ENCODE measurements at places on chromosomes 5 and 9.

DNA sequence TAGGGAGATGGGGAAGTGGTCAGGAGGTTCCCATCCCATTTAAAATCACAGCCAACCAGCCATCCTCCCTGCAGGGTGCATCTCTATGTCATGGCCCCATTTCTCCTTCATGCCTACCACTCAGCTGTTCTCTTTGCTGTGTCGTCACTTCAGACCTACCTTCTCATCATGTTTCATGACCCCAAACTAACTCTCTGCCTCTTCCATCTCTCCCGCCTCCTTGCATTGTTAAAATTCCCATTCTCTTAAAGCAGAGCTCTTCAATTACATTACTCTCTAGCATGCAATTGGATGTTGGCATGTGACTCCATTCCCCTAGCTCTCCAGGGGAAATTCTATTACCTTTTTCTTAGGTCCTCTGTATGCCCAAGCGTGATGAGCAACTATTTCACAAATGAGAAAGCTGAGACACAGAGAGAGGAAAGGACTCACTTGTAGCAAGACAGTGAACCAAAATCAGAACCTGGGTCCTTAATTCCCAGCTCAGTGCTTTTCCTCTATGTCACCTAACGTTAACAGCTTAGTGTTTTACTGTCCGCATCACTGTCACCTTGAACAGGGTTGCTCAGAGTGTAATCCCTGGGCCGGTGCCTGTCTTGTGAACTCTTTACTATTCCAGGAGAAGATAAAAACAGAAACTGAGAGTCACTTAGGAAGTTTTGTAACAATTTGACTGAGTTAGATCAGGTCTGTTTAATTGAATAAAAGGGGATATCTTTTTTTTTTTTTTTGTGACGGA lies 28.1 kb downstream of the PDE6A start:
- no peak for DNase-seq

DNA sequence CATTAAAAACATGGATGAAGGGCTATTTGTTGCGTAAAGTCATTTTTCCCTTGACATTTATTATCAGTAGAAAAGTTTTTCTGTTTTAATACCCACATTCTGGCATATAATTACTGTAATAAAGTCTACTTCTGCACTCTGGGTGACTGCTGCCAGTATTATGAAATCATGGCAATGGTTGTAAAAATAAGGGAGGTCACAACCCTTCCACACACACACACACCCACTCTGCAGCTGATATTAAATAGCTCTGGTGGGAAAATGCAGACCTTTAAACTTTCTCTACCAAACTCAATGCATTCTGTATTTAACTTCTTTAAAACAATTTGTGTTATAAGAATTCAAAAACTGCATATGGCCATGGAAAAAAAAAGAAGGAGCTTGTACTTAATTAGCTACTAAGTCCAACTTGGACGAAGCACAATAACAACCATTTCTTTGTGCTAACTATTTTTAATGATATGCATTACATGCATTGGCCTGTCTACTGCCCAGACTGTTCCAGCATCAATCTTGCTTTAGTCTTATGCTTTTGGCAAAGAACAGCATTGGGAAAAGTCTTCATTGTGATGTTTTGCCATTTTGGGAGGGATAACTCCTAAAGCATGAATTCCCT lies 137.6 kb upstream of the MAP3K1 start:
- no peak for DNase-seq

DNA sequence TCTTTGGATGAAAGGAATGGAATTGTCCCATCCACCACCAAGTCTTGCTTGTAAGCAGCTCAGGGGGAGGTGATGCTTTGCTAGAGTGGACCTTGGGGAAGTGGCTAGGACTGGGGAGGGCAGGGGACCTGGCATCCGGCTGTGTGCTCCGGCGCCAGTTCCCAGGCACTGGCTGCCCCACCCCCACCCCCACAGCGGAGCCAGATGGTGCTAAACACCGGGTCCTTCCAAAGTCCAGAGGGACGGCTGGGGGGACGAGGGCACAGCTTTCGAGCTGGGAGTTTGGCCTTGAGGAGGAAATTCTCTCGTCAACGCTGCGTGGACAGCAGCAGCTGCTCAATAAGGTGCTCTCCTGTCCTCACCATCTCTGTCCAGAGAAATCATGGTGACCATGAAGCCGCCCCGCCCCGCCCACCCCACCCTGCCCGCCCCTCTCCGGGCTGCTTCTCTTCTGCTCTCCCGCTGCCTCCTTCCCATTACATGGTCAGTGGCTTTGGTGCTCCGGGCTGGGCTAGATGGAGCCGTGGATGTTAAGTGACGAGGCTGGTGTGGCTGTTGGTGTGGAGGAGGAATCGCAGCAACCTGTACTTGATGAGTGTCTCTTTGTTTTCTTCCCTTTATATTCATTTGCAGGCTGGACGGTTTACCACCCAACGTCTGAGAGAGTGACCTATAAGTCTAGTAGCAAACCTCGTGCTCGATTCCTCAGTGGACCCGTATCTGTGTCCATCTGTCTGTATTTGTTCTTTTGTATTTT lies 115.7 kb downstream of the WNK2 start:
- no peak for DNase-seq

DNA sequence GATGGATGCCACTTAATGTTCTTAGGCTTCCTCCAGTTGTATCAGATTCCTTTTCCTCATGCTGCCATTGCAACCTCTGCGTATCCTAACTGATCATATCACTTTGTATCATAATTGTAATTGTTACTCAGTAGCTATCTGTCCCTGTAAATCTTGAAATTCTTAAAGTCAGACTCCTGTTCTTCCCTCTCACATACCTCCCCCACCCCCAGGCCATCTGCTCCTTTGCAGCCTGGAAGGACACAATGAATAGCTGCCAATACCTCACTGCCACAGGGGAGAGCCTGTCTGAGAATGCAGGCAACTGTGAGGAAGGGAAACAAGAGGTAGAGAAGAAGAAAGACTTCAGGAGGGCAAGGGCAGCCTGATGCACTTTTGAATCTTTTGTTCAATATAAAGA lies 228.5 kb downstream of the ENC1 start:
- no peak for DNase-seq

- DNase-seq = no peak
Observed at GRCh38 chr5:149545327-149545726, 5.9 kb downstream of the CSNK1A1 start.

- no peak for DNase-seq
Observed at GRCh38 chr9:137762414-137763061, 115.0 kb upstream of the CACNA1B start.

- no peak for DNase-seq
Observed at GRCh38 chr5:44646016-44646415, 162.7 kb upstream of the MRPS30 start.

DNA sequence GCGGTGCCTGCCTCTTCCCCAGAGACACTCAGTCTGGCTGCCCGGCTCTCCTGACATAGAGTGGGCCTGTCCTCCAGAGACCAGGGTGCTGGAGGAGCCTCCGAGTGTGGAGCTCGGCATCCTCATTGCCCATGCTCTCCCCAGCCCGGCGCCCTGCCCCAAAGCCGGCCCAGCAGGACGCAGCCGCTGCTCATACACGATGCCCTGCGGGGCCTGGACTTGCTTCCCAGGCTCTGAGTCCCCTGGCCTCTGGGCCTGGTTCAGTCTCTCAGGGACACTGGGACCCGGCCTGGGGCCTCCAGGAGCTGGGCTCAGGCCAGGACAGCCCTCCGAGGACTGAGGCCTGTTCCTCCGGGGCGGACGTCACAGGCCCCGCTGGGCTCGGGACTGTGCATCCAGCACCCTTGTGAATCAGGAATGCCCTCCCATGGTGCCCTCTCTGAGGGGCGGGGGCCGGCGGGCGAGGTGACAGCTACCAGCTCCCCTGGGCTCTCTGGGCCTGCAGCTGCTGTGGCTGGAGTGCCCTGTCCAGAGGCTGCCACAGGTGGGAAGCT lies 23.2 kb downstream of the TPPP start:
- no peak for DNase-seq

All from stimulated activated CD8-positive, alpha-beta memory T cell treated with anti-CD3 and anti-CD28 coated beads, Interleukin-7, amount 100 ng/mL, for 1 hour (primary cell).